ENCODE measurements at places on chromosomes 3 and 15.

DNA sequence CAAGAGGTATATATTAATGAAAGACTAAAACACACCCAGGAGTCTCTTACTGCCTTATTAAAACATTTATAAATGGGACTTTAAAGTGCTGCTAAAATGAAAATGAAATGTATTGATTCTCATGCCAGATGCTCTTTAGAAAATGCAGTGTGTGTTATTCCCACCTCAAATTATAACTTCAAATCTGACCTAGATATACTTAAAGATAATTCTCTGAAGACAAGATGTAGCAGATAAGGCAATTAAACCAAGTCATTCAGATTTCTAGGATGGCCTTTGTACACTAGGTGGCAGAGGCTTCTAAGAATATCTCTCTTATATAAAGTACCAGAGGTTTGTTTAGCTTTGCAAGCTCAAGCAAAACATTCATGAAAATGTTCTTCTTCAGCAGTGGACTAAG is 26.9 kb upstream of the GOLGA8B start:
- no peak for DNase-seq

DNA sequence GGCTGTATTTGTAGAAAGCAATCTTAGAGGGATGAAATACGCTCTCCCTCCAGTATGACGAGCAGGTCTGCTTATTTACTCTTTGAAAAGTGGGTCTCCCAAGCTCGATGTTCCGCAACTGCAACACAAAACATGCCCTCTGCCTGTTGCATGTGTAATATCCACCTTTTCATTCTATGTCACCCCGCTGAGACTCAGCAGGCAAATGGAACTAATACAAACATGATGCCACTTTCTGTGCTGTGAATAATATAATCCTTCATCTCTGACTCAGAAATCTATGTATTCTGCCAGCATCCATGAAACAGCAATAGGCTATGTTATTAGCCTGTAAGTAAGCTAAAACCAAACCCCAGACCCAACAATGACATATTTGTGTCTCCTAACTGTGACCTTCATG is 200.8 kb upstream of the TMCO5A start:
- DNase-seq = no peak

DNA sequence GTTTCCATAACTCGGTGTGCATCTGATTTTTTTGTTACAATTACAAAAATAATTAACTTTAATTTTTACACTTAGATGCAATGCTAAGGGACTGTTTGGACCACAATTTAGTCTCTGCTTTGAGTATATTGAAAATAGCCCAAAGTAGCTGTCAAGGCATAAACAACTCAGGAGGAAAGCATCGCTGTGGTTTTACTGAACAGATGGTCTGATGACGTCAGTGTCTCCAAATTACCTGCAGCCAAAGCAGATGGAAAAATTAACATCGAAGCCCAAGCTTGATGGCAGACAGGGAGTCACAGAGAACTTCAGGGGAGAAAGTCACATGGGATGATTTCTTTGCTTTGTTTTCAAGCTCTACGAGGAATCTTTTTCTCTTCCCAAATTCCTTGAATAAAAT is 83.1 kb upstream of the PLCL2 start:
- DNase-seq = no peak

DNA sequence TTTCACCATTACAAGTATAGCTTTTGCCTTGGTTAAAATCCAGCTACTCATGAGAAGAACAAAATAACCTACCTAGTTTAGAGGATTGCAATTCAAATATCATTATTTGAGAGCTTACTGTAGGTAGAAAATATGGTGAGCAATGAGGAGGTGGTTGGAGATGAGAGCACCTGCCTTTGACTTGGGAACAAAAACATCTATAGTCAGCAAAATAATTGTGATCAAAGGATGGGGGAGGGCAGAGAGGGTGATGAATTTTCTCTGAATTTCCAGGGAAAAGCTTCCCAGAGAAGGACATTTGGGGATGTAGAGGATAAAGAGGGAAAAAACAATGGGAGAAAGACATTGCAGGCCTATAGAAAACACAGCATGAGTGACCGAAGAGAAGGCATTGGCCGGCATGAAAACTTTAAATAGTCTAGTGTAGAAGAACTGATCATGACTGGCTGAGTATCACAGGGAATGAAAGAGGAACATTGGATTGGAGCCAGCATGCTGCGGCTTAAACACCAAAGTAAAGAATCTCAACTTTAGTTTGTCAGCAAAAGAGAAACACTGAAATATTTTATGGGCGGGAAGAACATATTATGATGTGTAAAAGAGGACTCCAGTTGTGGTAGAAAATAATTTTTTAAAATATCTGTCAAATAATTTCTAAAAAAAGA is 581.3 kb downstream of the UNC13C start:
- DNase-seq = no peak

- DNase-seq = no peak
Observed at GRCh38 chr3:124435467-124435866, 294.8 kb upstream of the UMPS start.
